ENCODE measurements at places on chromosomes 16 and 17.

DNA sequence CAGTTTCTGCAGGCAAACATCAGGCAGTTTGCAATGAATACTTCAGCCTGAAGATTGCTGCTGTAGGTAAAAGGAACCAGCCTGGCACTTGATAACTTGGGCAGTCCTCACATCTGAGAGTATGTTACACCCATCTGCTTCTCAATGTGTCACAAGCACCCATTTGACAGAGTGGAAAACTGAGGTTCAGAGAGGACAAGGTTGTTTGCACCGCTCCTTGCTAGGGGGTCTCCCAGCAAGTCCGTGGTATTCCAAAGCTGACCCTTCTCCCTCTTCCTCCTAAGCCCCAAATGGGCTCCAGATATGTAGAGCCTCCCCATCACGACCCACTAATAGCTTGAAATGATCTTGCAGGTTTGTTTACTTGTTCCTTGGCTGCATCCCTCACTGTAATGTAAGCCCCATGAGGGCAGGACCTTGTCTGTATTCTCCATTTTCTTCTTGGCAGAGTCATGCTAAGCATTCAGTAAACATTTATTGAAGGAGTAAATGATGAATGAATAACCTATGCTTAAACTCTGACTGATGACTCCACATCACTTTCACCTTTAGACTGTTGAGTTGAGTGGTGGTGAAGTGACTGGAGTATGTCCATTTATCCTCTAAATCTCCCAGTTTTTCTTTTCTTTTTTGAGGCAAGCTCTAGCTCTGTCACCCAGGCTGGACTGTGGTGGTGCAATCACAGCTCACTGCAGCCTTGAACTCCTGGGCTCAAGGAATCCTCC is 26.4 kb downstream of the HNF1B start:
- no peak for DNase-seq

GRCh38 chr17:73802871-73803270 is 158.6 kb upstream of the SDK2 start:
- no peak for DNase-seq

- no peak for DNase-seq
Observed at GRCh38 chr17:64183815-64184214, 53.9 kb upstream of the ERN1 start.

- no peak for DNase-seq
Observed at GRCh38 chr16:76175718-76176117, 101.5 kb upstream of the CNTNAP4 start.

GRCh38 chr17:28328325-28328724 is 6.9 kb downstream of the IFT20 start:
- no peak for DNase-seq

DNA sequence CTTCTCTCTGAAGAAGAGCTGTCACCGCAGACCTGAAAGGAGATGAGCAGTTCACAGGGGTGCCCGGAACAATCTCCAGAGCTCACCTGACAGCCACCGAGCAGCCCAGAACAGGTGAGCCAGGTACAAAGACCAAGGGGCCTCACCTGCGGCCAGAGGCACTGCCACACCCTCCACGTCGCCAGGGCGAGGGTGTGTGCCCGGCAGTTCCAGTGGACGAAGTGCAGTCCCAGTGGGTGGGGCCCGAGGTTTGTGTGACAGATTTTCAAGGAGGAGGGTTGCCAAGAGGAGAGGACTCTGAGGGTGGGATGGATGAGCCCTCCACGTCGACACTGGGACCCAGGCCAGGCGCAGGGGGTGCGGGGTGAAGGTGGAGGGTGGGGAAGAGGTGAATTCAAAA is 61.7 kb downstream of the SMPD3 start:
- peak; percentile 97 for DNase-seq

DNA sequence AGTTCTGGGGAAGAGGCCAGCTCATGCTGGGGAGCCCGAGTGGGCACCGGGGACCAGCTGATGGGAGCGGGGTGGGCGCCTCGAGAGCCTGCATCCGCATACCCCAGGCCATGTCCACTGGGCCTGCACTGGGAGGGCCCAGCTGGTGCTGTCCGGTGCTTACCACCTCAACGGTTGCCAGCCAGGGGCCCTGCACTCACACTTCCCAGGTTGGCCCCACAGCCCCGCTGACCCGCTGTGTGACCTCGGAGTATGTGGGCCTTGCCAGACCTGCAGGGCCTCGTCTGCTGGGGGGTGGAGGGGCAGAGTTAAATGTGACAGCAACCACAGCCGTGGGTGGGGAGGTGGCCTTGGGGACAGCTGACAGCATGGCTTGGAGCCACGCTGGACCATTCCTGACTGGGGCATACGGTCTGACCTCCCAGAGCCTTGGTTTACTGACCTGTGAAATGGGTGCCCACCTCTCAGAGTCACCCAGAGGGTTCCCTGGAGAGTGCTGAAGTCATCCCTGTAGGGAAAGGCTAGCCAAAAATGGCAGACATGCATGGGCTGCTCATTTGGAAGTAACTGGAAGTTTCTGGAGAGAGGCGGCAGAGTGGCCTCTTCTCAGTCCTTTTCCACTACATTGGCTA is 5.4 kb upstream of the GAA start:
- DNase-seq: no peak

DNA sequence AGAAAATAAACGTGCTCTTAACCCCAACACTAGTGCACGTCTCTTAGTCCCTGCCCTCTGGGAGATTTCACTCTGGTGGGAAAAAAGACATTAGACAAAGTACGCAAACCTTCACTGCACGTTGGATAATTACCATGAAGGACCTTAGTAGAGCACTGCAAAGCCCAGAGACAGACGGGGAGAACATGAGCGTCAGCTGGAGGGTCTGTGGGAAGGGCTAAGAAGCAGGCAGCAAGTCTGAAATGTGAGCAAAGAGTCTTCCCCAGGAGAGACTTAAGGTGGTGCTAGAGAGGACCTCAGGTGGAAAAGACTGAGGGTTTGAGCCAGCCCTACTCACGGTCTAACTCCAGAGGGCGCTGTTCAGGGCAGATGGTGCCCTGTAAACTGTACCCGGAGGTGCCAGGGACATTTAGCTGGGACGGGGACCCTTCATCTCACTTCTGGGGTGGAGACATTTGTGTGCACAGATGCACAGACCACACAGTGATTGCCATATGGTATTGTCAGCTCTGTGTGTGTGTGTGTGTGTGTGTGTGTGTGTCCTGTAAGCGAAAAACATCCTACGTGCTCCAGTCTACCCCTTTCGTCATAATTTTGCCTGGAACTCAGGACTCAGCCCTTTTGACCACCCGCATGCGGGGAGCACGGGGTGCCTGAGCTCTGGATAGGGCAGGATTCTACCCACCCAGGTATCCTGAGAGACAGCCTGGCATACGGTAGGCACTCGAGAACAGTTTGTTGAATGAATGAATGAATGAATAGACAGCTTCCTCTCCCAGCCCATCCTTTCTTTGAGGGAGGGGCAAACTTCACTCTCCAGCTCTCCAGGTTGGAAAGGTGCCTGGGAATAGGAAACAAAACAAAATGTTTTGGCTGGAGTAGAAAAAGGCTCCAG is 10.1 kb upstream of the STAC2 start:
- DNase-seq: no peak

DNA sequence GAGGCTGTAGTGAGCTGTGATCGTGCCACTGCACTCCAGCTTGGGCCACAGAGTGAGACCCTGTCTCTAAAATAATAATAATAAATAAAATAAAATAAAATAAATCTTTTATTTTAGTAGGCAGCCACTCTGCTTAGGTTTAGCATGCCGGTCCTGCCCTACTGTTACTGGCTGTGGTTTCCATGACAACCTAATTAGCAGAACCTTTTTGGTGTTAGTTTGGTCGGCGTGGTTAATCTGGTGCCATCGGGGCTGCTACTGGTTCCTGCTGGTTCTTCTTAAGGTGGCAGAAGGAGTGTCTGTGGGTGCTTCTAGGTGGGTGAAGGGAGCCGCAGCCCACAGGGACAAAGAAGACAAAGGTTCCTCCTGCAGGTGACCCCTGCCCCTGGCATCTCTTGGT is 37.8 kb upstream of the CBX4 start:
- no peak for DNase-seq

GRCh38 chr17:78256707-78257591 is 25.5 kb downstream of the TMEM235 start:
- DNase-seq: no peak

DNA sequence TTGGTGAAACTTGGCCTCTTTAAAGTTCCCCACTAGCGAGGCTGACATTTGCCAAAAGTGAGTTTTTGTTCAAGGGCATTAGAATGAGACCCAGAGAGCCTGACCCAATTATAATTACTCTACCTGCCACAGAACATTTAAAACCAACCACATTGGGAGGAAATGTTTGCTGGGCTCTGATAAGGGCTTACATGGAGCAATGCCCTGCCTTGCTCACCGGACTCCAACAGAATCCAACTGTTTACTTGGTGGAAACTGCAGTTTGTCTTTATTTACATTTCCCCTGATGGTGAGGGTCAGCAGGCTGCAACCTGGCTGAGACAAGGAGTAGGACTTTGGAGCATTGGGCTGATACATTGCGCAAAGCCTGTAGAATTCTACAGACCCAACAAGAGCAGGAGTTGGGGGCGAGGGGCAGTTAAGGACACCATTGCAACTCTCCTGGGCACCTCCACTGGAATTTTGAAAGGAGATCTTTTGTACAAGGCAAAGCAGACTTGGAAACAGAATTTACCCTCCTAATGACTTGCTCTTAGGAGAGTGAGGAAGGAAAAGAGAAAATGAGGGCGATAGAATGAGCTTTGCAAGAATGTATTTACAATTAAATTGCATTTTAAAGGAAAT is 368.6 kb downstream of the SHISA9 start:
- no peak for DNase-seq

DNA sequence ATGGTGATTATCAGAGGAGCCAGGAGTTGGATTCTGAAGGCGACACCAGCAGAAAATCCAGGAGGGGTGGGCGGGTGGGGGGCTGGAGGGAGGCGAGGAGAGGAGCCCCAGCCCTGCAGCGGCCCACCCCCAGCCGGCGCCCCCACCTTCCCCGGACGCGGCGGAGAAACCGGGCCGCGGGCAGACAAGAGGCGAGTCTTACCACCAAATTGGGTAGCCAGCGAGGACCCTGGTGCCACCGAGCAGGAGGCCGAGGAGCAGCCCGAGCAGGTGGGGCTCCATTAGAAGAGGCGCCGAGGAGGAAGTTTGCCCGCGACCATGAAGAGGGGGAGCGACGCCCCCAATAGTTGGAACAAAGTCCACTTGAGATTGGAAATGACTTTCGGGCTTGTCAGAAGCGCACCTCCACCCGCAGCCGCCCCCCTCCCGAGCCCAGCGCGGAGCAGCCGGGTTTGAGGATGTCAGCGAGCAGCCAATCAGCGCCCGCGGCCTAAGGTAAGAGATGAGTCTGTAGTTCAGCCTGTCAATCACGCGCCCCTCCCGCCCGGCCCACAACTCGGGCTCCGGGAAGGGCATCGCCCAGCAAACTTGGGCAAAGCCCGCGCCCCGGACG is at the start of gene WNT3:
Gene WNT3 (minus strand): TSS at position 377 of the 613 bp plus-strand sequence. CDS start 95 bp downstream, at position 282.
- DNase-seq: peak; percentile 77

DNA sequence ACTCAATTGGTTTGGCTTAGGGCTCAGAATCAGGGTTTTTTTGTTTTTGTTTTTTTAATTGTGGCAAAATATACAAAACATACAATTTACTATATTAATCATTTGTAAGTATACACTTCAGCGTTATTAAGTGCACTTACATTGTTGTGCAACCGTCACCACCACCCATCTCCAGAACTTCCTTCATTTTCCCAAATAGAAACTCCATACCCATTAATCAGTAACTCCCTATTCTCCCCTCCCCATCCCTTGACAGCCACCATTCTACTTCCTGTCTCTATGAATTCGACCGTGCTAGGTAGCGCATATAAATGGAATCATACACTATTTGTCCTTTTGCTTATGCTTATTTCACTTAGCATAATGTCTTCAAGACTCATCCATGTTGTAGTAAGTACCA is 45.2 kb upstream of the DHX40 start:
- DNase-seq: no peak

DNA sequence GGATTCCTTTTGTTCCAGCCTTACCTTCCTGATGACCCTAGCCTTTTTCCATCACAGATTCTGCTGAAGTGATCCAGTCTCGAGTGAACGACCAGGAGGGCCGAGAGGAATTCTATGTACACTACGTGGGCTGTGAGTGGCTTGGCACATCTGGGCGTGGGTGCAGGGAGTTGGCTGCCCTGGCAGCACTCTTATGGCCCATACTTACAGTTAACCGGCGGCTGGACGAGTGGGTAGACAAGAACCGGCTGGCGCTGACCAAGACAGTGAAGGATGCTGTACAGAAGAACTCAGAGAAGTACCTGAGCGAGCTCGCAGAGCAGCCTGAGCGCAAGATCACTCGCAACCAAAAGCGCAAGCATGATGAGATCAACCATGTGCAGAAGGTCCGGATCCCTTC is 2.7 kb downstream of the KAT8 start:
- no peak for DNase-seq

- DNase-seq: peak; percentile 58
Observed at GRCh38 chr16:56606476-56607108, 1.8 kb upstream of the MT2A start.
